Stimulated activated CD8-positive, alpha-beta memory T cell treated with anti-CD3 and anti-CD28 coated beads, Interleukin-7, amount 100 ng/mL, for 48 hours (primary cell): ENCODE measurements at places on chromosomes 2 and 18.

- DNase-seq = no peak
Measured at GRCh38 chr18:77571743-77572142, 322.1 kb downstream of the GALR1 start.

DNA sequence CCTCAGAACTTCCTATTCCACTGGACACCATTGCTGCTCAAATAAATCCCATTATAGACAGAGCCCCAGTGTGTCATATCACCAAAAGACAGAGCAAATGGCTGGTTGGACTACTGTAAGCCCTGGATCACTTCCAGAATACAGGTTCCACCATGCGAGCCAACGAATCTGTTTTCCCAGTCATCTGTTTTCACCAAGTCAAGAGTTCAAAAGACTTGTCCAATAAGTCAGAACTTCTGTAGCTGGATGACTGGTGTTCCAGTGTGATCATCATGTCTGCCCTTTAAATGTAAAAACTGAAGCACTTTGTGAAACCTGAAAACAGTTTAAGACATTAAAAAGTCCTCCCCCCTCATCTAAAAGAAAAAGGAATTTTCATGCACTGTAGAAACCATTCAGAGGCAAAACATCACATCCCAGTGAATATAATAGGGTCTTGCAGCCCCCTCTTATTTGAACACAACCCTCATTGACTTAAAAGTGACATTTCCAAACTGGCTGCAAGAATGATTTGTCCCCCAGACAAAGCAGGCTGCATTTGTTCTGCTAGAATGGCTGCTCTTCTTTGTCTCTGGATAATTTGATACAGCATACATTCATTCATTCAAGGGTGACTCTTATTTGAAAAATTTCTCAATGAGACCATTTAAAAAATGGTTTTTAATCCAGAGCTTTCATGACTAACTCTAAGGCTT is 64.6 kb upstream of the TANC1 start:
- DNase-seq = no peak

DNA sequence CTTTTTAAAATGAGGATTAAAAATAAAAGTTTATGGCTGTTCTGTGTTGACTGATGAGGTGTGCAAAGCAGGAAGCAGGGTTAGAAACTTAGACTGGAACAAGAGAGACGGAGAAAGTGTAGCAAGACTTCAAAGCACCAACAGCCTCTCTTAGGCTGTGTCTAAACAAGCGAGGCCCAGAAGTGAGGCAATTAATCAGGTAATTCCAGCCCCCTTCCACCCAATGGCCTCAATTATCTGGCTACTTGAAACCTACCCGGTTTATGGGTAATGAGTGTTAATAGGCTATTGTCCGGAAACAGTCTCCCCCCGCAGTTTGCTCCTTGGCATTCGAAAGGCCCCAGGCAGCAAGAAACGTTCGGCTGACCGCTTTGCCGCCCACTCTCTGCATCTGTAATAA is 171.7 kb upstream of the MYCN start:
- DNase-seq = no peak

DNA sequence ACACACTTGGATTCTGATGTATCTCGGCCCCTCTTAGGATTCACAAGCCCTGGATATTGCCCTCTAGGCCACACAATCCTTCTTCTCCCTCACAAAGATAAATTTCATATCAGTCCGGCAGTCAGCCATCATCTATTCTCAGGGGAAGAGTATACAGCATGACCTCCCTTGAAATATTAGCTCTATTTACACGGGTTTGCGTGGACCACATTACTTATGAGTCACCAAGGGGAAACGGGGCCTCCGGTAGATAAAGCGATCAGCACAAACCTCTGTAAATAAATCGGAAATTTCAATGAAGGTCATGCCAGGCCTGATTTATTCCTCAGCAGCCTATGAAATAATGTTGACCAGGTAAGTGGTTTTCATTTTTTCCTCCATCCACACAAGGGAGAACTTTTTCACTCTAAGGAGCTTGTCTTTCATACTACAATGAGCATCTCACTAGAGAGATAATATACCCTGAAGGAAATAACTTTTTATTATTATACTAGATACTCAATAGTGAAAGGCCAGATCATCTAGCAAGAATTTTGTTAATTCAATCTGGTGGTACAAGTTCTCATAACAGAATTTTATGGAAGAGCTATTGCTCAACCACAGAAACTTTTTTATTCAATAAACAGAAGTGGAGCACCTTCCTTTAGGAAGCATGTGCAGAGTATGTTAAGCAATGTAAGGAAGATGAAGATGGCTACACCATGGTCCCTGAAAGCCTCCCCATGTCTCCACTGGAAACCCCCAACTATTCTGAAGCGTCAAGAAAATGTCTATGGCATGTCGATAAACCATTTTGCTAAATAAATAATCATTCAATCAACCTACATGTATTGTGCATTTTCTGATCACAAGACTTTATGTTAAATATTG is 125.2 kb upstream of the PIK3C3 start:
- no peak for DNase-seq

DNA sequence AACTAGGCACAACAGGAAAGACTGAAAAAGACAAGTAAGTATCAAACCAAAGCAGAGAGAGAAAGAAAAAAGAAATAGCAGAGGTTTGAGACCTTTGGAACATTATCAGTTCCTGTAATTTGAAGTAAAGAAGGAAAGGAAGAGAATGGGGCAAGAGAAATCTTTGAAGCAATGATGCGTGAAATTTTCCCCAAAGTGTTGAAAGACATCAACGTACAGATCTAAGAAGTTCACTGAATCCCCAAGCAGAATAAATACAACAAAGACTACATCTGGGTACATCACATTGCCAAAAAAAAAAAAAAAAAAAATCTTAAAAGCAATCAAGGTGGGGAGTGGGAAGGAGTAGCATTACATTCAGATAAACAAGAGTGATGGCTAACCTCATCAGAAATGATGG is 6.0 kb upstream of the SLC30A6 start:
- no peak for DNase-seq

DNA sequence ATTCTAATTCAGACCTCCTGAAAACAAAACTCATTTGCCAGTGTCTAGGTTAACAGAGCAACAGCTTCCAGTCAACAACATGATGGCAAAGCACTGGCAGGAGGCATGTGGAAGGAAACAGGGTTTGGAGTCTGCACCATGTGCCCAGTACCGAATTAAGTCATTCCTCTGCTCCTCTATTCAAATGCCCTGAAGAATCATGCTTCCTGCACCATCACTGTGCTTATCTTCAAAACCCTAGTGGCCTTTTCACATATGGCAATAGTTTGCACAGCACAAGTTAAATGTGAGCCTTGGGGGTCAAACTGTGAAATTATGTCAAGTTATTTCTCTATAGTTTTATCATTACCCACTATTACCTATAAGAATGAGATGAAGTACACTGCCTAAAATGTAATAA is 75.4 kb upstream of the GRB14 start:
- DNase-seq = no peak

DNA sequence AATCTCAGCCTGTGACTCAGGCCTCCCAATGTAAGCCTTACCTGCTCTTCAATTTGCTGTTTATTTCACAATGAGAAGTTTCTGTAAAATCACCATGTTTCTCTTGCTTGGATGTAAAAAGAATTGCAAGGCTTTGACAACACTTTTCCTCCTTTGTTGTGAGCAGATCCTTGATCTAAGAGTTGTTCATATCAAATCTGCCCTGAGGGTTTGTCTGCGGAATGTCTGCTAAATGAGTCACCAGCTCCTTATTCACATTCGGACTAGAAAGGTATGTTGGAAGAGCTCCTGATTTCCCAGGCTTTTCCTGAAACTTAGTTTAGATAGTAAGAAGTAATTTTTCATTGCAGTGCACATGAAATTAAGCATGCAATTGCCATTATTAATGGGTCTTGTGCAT is 268.2 kb upstream of the TCF4 start:
- no peak for DNase-seq

- no peak for DNase-seq
Measured at GRCh38 chr2:178530131-178530530, 49.9 kb downstream of the PLEKHA3 start.

GRCh38 chr18:58953627-58954026 is 89.0 kb downstream of the ZNF532 start:
- DNase-seq = no peak

DNA sequence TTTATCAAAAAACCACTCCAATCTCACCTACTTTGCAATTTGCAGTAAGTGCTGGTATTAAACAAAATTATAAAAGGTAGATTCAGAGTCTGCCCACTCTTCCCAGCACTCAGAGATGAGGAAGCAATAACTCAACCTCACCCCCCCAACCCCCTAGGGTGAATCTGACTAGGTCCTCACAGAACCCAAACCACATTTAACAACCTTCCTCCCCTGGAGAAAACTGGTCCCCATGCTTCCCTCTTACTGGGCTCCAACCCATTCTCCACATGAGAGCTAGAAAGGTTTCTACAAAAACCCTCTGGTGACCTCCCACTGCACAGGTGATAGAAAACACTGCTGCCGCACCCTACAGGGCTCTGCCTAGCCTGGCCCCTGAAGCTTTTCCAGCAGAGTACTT is 40.5 kb upstream of the BMP10 start:
- no peak for DNase-seq

DNA sequence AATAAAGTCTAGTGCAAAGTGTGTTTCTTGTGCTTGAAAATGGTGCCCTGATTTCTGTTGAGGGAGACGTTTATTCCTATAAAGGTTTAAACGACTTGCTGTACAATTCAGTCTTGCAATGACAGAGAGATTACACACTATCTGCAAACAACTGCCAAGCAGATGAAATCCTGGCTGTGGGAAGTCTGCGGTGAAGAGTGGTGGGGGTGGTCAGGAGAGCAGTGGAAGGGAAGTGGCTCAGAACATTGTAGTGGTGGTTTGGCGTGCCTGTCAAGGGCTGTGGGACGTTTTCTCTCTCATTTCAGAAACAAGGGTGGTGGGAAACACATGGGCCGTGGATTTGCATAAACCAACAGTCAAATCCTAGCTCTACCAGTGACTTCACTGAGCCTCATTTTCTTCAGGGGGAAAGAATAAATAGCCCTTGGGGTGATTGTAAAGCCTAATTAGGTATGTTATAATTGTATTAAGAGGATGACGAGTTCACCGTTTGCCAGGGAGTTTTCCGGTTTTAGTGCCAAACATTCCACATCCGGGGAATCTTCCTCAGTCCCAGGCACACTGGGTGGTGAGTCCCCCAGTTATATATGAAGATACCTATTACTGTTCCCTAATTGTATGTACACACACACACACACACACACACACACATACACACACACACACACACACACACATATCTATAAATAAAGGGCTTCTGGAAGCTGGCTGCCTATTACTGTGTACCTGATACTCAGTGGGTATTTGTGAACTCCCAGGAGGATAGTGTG is 115.0 kb downstream of the SPTBN1 start:
- peak; percentile 56 for DNase-seq

DNA sequence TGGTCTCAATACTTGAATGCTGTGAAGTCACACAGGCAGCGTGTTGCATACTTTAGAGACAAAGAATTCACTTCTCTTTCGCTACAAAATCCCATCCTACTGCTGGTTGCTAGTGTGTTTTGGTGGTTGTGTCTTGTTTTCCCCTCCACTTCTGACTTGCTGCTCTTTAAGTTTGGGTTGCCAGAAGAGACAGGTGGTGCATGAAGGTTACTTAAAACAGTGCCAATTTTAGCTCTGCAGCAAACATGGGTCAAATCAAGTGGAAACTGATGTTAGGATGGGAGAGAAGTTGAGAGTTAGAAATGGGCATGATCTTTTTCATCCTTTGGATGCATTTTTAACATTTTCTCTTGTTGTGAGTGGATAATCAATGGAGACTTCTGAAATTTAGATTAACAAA is 136.2 kb upstream of the KCNH7 start:
- no peak for DNase-seq

- DNase-seq = no peak
Measured at GRCh38 chr18:55452123-55452611, 135.8 kb downstream of the TCF4 start.

- DNase-seq = no peak
Measured at GRCh38 chr18:66210875-66211274, 393.0 kb downstream of the CDH19 start.

GRCh38 chr2:120353591-120353898 is 7.6 kb downstream of the INHBB start:
- DNase-seq = no peak

GRCh38 chr2:177329064-177329463 is 63.5 kb upstream of the AGPS start:
- no peak for DNase-seq

GRCh38 chr2:201440182-201440581 is 11.1 kb downstream of the TRAK2 start:
- DNase-seq = no peak

DNA sequence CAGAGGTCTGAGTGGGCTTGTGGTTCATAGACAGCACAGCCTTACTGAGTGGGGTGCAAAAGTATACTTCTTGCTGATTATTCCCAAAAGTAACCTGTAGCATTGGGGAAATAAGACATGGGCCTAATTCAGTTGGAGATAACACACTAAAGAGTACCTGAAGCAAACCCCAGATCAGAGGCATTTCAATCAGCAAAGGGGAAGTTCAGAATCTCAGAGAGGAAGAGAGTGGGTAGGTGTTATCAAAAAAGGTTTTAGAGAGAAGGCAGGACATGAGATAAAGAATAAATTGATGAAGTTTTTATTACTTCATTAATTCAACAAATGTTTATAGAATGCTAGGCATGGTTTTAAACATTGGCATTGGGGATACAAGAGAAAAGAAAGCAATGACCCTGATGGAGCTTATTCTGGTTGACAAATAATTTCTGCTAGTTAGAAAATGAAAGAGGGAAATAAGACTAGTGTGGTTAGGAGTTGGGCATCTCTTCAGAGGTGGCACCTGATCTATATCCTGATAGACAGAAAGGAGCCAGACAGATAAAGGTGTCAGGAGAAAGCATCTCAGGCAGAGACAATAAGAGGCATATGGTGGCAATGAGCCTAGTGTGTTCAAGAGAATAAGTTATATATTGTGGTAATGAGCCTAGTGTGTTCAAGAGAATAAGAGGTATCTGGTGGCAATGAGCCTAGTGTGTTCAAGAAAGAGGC is 153.8 kb upstream of the SETBP1 start:
- no peak for DNase-seq

- no peak for DNase-seq
Measured at GRCh38 chr2:207283356-207283755, 117.6 kb upstream of the KLF7 start.

DNA sequence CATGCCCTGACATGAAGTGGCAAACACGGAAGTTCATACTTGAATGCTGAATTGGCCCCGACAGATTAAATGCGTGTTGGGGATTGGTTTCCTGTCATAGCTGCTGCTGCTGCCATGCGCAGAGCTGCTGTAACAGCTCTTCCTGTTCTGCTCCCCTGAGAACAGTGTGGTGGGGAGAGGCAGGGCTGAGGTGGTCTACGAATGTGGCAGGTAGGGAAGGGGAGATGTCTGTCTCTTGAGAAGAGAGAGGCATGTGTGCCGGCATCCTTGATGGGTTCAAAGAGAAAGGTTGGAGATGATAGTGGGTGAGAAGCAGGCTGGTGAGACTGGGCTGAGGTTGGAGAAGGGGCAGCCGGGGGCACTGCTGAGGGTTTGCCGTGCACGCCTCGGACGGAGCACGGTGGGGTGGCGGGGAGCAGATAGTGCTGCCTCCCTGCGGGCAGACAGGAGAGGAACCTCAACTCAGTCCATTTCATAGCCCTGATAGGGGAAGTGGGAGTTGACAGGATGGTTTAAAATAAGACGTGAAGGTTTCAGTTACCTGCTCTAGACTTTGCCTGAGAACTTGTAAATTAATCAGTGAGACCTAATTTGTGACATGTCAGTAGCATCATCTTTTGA is 46.1 kb downstream of the TMEM185B start:
- peak; percentile 55 for DNase-seq

GRCh38 chr18:29629493-29630036 is 1413.0 kb downstream of the DSC3 start:
- DNase-seq = no peak

GRCh38 chr18:2880473-2880872 is 33.7 kb downstream of the EMILIN2 start:
- DNase-seq = no peak
